Activated CD4-positive, alpha-beta T cell treated with anti-CD3 and anti-CD28 coated beads, Interleukin-2, amount 50 U/mL, for 24 hours (primary cell): ENCODE measurements at places on chromosomes 2 and 18.

- no peak for DNase-seq
Observed at GRCh38 chr2:223976635-223977226, 19.5 kb downstream of the MRPL44 start.

DNA sequence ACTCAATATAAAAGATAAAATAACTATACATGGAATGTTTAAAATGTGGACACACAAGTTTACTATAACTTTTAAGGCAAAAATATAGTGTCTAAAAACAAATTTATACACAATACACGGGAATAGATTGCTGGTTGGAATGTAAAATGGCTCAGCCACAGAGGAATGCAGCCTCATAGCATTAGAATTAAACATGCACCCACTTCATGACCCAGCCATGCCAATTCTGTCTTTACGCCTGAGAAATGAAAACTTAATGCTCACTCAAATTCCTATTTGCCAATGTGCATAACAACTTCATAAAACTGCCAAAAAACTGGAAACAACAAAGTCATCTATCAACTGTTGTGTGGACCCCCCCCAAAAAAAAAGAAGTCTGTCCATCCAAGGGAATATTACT is 1006.6 kb upstream of the POU3F3 start:
- DNase-seq = no peak

- DNase-seq = no peak
Observed at GRCh38 chr2:132654968-132655367, 15.0 kb downstream of the LYPD1 start.

GRCh38 chr2:51014759-51015158 is 17.2 kb downstream of the NRXN1 start:
- DNase-seq = no peak

- no peak for DNase-seq
Observed at GRCh38 chr2:53505826-53506225, 261.8 kb upstream of the CHAC2 start.

GRCh38 chr2:99988599-99988998 is 153.8 kb downstream of the AFF3 start:
- no peak for DNase-seq

DNA sequence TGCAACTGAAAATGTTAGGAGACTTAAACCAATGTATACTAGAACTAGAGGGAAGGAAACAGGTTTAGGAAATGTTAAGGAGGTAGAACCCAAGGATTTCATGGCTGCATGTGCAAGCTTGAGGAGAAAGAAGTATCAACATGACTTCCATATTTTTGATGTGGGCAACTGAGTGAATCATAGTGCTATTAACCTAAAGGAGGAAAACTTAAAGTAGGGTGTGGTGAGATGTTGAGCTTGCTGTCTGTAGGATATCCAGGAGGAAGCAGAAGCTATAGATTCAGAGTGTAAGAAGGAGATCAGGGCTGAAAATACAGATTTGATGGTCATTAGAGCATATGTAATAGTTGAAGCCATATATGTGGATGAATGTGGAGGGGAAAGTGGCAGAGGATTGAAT is 31.5 kb downstream of the NDC80 start:
- DNase-seq = no peak

- DNase-seq = no peak
Observed at GRCh38 chr2:176291809-176292283, 22.6 kb downstream of the MTX2 start.

- no peak for DNase-seq
Observed at GRCh38 chr2:18927525-18928232, 338.3 kb upstream of the NT5C1B start.
